Sciatic nerve (tissue), 2 donors: ENCODE measurements at places on chromosomes 2 and 18.

- no peak for DNase-seq
These were observed 14.8 kb downstream of the KLHL29 start for GRCh38 chr2:23399674-23400261.

GRCh38 chr2:203681978-203682377 is 24.5 kb upstream of the CD28 start:
- no peak for DNase-seq

DNA sequence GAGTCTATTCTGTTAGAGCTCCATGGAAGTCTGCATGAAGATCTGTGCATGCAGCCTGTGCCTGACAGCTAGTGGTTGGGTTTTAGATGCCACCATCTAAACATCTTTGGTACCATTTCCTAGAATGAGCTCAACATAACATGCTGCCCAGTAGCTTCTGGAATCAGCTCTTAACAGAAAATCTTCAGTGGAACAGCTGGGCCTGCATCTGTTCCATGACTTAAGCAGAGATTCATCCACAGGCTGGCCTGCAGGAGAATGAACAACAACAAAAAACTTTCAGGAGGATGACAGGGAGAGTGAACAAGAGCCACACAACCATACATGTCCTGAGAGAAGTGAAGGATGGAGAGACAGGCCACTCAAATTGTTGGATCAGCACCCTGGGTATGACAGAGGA is 316.6 kb downstream of the RDH14 start:
- no peak for DNase-seq

- no peak for DNase-seq
These were observed 31.1 kb downstream of the TMEM178A start for GRCh38 chr2:39696838-39697237.

GRCh38 chr18:9260388-9261380 is 73.9 kb upstream of the TWSG1 start:
- no peak for DNase-seq

- no peak for DNase-seq
These were observed 4.8 kb upstream of the XDH start for GRCh38 chr2:31419386-31419785.

DNA sequence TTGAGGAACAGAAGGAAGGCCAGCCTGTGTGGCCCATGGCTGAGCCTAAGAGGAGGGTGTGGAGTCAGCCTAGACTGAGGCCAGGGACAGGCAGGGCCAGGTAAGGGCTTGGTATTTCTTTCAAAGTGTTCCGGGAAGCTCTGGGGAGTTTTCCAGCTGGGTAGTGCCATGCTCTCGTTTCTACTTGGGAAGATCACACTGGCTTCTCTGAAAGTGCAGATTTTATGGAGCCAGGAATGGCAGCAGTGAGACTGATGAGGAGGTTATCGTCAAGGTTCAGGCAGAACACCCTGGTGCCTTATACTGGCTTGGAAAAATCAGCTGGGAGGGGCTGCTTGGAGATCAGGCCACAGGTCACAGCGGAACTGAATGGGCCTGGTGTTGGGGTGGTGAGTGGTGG is 245.1 kb downstream of the SOX11 start:
- no peak for DNase-seq

GRCh38 chr2:105629634-105630033 is 115.1 kb upstream of the NCK2 start:
- no peak for DNase-seq

- DNase-seq: no peak
These were observed 392.9 kb downstream of the TGIF1 start for GRCh38 chr18:3842844-3843243.

DNA sequence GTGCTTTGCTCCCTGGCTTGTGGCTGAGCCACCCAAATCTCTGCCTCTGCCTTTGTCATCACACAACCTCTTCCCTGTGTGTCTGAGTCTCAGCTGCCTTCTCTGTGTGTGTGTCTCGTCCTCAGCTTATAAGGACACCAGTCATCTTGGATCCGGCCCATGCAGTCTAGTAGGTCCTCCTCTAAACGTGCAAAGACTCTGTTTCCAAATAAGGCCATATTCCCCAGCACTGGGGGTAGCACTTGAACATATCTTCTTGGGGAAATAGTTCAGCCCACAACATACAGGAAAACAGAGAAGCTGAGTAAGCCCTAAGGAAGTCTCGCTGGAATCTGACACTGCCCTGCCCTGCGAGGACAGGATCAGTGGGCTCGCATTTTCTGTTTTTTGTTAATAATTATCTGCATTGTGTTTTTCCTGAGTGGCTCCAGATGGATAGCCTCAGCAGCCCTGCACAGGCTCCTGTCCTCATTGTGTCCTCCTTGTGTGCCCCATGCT is 42.1 kb downstream of the MTCL1 start:
- DNase-seq: no peak

DNA sequence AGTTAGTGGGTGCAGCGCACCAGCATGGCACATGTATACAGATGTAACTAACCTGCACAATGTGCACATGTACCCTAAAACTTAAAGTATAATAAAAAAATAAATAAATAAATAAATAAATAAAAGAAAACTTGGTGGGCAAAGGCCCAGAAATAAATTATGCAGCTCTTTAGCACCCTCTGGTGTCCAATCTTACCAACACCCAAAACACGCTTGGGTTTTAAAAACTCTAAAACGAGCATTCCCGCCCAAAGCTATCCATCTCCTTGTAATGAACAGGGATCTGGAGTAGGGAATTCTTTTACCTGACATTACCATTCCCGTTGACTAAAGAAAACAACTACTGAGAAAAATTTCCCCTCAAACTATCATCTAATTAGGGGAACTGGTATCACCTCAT is 2005.9 kb upstream of the CELF4 start:
- no peak for DNase-seq

DNA sequence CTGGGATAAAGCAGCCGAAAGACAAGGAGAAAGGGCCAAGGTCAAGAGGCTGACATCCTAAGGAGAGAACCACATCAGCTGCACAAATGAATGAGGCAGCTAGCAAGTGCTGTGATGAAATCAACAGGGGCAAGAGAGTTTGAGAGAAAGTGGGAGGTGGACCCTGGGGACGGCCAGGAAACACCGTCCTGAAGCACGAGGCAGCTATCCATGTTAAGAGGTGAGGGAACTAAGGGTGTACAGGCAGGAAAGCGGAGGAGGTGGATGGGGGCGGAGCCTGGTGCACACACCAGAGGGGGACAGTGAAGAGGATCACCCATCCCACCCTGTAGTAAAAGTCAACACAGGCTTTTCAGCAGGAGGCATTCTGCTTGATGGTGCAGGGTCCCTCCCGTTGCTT is 52.4 kb downstream of the HDLBP start:
- DNase-seq: no peak

DNA sequence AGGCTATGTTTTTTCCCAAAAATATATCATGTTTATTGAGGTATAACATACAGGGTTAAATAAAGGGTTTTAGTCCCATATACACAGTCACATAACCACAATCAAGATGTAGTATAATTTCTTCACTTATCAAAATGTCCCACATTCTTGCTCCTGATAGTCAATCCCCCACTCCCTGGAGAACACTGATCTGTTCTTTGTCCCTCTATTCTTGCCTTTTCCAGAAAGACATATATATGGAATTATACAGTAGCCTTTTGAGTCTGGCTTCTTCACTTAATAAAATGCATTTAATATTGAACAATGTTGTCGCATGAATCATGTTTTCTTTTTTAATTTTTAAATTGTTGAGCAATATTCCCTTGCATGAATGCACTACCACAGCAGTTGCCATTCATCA is 1059.7 kb downstream of the TSN start:
- no peak for DNase-seq

GRCh38 chr2:238043851-238044250 is 16.9 kb upstream of the SCLY start:
- no peak for DNase-seq
